Stimulated activated CD4-positive, alpha-beta T cell treated with anti-CD3 and anti-CD28 coated beads, TNF-alpha, amount 100 ng/mL, for 4 hours (primary cell): ENCODE measurements at places on chromosomes 2 and 18.

- DNase-seq: no peak
Measured at GRCh38 chr2:127853671-127854070, 4.3 kb downstream of the POLR2D start.

DNA sequence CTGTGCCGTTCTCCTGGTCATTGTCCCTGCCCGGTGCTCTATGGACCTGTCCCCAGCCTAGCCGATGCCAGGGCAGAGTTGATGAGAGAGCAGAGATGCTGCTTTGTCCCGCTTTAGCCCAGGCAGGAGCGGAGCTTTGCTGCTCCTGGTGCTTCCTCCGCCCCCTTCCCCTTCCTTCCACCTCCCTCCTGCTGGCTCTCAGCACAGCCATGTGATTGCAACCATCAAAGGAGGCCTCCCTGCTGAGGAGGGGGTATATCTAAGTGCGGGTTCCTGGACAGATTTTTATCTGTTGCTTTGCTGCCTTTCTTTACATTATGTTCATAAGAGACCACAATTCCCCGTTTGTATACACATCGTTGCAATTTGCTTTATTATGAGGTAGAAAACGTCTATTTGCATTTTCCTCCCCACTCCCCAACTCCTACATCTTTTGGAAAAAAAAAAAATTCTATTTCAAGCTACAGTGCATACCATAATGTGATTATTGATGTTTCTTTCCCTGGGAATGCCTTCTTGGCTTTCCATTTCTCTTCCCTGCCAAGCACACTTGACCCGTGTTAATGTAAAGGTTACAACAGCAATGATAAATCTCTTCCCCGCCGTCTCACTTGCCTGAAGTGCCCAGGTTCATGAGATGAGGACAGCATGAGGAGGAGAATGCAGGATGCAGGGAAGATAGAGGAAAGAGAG, 25.4 kb downstream of the ALPK2 start:
- DNase-seq: no peak

- no peak for DNase-seq
Measured at GRCh38 chr2:86703704-86704361, 16.3 kb upstream of the RMND5A start.

- no peak for DNase-seq
Measured at GRCh38 chr18:11747731-11748130, 58.7 kb downstream of the GNAL start.

GRCh38 chr2:64617631-64618151, 36.0 kb downstream of the SERTAD2 start:
- DNase-seq: no peak

DNA sequence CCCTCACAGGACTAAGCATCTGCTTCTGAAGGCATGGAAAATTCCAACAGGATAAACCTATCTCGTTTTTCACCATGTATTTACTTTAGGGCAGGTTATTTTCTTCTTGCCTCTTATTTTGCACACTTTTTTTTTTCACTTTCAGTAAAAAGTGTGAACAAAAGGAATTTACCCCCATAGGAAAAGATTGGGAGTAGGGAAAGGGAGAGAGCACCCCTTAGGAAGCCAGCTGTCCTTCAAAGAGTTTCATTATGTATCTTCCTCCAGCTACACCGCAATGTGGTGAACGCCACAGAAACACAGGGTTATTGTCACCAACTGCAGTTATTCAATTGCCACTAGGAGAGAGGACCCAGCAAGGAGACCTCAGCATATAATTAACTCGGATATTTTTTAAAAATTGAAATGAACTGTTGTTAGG, 286.2 kb upstream of the VRK2 start:
- no peak for DNase-seq

DNA sequence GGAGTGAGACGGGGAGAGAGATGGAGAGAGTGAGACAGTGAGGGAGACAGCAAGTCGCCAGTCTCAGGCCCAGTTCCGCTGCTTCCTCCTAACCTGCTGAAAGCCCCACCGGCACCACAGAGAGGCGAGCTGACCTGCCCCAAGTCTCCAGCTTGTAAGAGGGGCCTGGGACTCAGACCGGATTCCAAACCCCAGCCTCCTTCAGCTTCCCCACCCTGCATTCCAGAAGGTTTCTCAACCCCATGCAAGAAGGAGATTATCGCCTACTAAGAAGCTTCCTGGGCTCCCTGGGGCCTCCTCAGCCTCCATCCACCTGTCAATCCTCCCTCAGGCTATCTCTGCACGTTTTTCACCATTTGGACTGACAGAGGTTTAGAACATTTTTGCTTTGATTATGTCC, 173.1 kb upstream of the RAB6C start:
- DNase-seq: no peak

DNA sequence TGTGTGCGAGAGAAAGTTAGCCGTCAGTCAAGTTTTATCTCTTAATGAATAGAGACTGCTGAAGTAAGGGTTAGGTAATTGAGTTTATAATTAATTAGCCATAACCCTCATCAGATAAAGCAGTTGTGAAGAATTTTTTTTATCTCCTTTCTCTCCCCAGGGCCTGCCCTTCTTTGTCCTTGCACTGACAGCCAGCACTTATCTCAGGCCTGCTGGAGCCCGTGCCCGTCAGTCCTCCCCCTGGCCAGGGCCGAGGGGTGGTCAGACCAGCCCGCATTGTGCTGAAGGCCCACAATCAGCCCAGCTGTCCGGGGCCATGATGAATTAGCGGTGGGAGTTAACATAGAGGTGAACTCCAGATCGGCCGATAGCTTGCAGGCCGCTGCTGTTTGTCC, 315.7 kb downstream of the GBX2 start:
- DNase-seq: no peak

DNA sequence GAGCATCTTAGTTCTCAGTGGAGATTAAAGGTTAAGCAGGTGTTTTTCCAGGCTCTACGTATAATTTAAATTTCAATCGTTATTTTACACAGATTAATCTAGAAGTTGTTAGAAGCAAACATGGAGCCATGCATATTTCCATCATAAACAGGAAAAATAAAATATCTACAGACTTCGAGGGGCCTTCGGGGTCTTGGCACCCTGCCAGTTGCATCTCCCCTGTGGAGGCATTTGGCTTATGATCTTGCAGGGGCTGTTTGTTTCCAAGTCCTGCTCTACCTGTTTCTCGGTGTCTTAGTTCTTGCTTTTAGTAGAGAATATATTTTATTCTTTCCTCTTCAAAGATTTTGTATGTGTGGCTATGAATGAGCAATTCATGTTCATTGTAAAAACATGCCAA, 67.2 kb upstream of the FAM136A start:
- DNase-seq: no peak

DNA sequence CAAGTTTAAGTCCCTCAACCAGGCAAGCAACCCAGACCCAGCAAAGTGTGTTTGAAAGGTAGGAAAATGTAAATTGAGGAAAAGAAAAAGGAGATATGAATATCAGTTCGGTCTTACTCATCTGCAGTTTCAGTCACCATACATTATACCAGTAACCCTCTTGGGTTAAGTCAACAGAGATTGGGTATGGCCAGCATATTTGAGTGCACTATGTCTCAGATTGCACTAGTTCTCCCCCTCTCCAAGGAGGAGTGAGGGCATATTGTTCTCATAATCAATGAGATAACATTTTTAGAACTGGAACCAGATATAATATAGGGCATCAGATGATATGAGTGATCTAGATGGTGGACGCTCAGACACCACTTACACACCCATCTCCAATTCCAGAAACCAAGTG, 141.5 kb downstream of the COPS8 start:
- DNase-seq: no peak

DNA sequence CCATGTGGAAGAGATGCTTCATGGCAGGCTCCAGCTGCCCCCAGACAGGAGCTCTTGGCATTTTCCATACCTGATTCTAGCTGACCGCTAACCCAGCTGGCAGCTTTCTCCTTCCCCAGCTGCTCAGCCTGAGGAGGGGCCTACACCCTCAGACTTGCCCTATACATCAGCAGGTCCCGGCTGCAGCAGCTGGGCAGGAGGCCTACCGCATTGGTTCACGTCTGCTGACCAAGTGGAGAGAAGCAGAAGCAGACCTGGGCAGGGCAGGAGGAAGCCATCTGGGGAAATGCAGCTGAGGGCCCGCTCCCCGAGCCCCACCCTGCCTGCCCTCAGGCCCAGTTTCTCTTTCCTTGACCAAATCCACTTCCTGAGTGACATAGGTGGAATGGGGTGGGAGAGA, 50.7 kb downstream of the LBH start:
- DNase-seq: no peak

- no peak for DNase-seq
Measured at GRCh38 chr2:68764041-68764805, 29.6 kb downstream of the ARHGAP25 start.

GRCh38 chr2:101821059-101821805, 123.7 kb downstream of the MAP4K4 start:
- no peak for DNase-seq

DNA sequence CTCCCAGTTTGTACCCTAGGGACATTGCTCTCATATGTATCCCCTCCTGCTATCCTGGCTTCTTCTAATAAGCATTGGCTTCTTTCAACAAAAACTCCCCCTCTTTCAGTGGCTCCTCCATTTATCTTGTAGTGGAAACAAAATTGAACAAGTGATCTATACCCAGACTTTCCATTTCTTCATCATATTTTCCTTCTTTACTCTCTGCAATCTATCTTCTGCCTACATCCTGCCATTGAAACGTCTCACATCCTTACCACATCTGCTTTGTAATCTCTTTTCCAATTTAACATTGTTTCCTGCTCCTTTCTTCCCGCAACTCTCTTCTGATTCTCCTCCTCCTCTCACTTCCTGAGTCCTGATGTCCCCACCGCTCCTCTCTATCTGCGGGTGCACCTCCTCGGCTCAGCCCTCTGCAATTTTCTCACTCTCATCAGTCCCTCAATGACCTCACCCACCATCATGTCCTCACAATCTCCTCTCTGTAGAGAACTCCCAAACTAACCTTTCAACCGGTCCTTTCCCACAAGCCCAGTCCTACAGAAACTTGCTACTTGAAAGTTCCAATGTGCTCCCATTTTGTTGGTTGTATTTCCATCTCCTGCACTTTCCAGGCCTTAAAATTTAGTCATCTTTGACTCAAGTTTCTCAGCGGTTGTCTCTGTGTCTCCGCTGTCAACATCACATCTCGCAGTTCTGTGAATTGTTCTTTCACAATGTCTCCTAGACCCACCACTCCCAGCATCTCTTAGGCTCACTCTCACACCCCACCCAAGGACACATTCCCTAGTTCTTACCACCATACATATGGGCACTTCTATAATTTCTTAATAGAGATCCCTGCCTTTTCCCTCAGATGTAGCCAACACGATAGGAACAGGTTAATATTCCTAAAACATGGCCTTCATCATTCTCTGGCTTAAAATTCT, 24.0 kb downstream of the MAP3K19 start:
- DNase-seq: no peak

DNA sequence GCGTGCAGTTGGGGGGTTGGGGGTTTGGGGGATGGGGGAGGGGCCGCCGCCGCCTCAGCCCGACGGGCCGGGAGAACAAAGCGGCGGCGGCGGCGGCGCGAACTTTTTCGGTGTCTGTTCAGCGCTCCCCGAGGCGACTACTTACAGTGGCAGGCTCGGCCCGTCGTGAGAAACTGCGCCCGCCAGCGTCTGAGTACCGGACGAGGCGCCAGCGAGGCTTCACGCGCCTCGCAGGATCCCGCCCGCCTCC, 172 bp downstream of the PRKD3 start:
- DNase-seq: peak; percentile 47

- DNase-seq: no peak
Measured at GRCh38 chr18:27073404-27073830, 111.7 kb downstream of the CHST9 start.

DNA sequence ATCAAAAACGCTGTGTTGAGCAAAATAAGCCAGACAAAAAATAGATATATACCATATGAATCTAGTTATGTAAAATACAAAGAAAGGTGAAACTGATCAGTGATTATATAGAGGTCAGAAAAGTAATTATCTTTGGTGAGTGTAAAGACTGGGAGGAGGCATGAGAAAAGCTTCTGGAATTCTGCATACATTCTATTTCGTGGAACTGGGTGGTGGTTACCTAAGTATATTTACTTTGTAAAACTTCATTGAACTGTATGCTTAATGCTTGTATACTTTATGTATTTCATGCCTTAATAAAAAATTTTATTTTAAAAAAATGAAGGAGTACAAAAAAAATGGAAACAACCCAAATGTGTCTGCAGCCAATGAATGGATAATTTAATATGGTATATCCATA, 153.1 kb upstream of the ALPP start:
- no peak for DNase-seq

- no peak for DNase-seq
Measured at GRCh38 chr2:203341741-203342310, 13.6 kb downstream of the ABI2 start.

DNA sequence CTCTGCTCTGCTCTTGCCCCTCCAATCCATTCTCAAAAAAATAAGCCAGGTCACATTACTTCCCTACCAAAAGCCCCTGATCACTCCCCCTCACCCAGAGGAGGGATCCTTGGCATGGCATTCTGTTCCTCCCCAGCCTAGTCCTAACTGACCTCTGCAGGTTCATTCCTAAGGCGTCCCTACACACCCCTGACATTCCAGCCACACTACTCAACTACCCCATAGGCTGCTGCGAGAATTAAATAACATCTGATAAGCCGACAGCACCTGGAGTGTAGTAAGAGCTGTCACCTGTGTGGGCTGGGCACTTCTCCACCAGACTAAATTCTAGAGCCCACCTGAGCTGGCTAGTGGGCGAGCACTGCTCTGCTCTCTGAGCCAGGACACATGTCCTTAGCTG, 44.7 kb upstream of the SLC1A4 start:
- DNase-seq: no peak

- DNase-seq: no peak
Measured at GRCh38 chr2:23838996-23839395, 87.9 kb downstream of the ATAD2B start.

DNA sequence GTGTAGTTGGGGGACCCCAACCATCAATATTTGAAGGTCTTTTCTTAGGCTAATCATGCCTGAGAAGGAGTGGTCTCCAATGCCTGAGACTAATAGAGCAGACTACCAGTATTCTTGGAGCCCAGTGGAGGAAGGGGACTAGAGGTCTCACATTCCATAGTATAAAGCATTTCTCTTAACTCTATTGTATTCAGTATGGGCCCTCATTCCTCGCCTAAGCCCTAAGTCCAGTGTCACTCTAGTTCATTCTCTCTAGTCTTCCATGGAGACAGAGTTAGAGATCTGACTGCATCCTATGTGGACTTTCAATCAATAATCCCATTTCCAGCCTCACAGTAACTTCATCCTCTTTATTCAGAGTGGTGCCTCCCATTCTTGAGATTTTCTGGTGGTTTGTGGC, 29.7 kb upstream of the MAP4K4 start:
- DNase-seq: no peak

DNA sequence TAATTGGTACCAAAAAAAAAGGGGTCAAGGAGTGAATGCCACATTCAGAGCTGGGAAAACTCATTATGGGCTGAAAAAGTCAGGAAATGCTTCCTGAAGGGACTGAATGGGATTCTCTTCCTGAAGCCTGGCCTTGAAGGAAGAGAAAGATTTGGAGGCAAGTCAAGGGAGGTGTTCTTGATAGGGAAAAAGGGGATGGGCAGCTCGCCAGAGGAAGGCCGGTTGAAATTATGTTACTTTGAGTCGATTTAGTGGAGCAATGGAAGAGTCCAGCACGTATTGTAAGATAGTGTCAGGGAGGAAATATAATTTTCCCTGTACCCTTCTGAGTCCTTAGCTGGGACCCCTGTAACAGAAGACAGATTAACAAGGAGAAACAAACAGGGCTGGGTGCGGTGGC, 115.3 kb upstream of the STPG4 start:
- no peak for DNase-seq
